Activated naive CD4-positive, alpha-beta T cell treated with anti-CD3 and anti-CD28 coated beads, Interleukin-2, amount 50 U/mL, for 72 hours (primary cell): ENCODE measurements at places on chromosomes 2 and 18. TPM values are rescaled to one million over a fixed set of nuclear protein-coding genes. Genes with fewer than 3 reads are reported as not detected.

GALR1 gene
- not detected for total RNA-seq

SCG2 gene
- total RNA-seq: not detected

CELF4 gene
- not detected for total RNA-seq

DNA sequence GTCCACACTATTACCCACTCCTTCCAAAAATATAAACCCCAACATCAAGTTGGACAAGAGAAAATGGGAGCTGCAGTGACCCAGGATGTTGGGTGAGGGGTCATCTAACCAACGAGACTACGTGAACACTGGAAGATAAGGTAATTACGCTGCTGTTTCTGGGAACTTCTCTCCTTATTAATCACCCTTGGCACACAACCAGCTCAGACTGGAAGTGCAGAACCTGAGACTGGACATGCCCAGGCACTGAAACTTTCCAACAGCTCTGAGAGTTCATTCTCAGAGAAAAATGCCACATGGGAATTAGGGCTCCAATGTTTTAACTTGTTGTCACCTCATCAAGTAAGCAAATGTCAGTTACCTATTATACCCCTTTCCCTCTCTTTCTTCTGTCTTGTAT is 135.3 kb downstream of the CCDC148 start:
- DNase-seq: no peak

- no peak for DNase-seq
Observed at GRCh38 chr2:238875101-238875470, 27.2 kb downstream of the TWIST2 start.

CIB4 gene
- total RNA-seq: not detected

DNA sequence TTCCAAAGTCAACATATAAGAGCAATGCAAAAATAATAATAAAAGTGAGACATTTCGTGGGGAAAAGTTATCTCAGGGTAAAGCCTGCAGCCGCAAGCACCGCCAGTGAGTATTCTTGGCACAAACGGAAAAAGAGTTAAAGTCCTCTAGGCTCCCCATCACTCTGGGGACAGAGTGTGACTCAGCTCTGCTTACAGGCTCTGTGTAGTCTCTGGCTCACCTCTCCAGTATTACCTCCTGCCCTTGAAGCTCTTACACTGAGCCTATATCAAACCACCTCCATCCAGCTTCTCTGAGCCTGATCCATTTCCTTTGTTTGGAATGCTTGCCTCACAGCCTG is 55.5 kb downstream of the MTHFD2 start:
- no peak for DNase-seq

- DNase-seq: no peak
Observed at GRCh38 chr2:179460181-179460929, 195.7 kb upstream of the SESTD1 start.

GRCh38 chr18:58645398-58645797 is 16.5 kb upstream of the ALPK2 start:
- no peak for DNase-seq

- no peak for DNase-seq
Observed at GRCh38 chr2:1742301-1742680, 2.0 kb downstream of the PXDN start.

- DNase-seq: peak; percentile 55
Observed at GRCh38 chr2:27303093-27304025, 4.9 kb downstream of the UCN start.

- DNase-seq: no peak
Observed at GRCh38 chr2:165699946-165700345, 94.1 kb downstream of the GALNT3 start.

- no peak for DNase-seq
Observed at GRCh38 chr2:70645733-70646419, 92.2 kb upstream of the TGFA start.

GRCh38 chr2:119760237-119760955 is 674 bp downstream of the PTPN4 start:
- DNase-seq: no peak

GRCh38 chr2:192000196-192000980 is 153.5 kb upstream of the CAVIN2 start:
- DNase-seq: no peak

GRCh38 chr2:37300578-37300977 is 24.1 kb downstream of the PRKD3 start:
- no peak for DNase-seq

- DNase-seq: no peak
Observed at GRCh38 chr2:158948964-158949699, 19.3 kb upstream of the TANC1 start.

DNA sequence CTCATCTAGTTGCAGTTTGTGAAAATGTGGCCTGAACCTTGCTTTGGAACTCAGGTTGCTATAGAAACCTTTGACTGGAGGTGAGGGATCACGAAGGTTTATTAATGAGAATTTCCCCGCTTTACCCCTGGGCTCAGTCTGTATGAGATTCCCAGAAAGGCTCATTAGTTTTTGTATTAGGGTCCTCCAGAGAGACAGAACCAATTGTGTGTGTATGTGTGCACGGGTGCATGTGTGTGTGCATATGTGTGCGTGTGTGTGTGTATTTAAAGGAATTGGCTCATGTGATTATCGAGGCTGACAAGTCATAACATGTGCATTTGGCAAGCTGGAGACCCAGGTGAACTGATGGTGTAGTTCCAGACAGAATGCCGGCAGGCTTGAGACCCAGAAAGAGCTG is 113.8 kb upstream of the DLX2 start:
- DNase-seq: no peak

DNA sequence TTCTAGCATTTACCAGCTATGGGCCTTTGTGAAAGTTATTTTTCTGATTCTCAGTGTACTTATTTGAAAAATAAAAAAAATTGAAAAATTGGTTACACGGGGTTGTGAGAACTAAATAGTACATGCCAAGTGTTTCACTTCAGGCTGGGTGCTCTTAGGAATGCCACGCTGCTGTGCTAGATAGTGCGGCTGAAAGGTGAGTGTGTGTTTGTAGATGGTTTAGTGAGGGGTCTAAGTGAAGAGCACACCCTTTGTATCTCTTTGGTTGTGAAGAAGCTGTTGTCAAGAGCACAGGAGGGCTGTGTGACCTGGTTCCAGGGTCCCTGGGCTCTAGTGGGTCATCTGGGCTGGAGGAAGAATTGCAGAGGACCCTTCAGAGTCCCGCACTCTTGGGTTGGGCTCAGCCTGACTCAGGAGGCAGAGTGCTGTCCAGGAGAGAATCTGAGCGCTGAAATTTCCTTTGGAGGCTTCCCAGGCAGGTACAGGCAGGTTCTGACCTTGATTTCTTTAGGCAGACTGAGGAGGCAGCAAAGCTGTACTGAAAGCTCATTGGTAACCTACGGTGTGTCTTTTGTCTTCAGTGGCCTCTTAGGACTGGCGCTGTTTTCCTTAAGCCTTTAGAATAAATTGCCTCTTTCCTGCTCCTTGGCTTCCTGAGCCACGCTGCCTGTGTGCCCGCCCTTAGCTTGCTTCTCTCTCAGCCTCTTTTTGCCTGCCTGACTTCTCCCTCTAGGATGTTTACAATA is 44.4 kb downstream of the MAP4K4 start:
- no peak for DNase-seq

SAG gene
- total RNA-seq: not detected

ALKAL2 gene
- total RNA-seq: not detected

DNA sequence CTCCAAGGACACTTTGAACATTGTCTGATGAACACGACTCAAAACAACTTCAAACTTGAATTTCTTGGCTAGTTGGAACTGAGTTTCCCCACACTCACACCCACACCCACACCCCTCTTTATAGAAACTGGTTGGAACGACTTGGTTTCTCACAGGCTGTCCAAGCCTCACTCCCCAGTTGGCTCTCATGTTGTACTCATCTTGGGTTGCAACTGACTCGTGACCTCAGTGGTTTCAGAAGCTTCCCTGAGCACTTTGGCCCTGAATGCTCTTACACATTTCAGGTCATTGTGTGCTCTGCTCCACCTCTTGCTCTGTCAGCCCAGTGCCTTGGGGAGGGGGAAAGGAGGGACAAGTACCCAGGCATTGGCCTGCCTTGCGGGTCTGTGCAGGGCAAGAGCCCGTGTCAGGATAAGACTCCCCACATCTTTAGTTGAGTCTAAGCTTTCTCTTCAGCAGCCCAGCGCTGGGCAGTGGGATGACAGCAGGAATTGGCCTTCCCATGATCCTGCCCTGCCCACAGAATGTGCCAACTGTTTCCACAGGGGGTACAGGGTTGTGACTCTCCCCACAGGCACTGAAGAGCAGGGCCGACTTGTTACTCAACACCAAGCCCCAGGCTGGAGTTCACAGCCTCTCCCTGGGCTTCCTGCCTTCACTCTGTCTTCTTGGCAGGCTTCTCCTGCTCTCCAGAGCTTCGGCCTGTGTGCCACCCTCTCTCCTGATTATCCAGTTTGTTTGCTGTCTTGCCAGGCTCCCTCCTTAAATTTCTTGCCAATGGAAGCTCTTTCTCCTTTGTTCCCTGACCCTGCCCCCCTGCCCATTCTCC is 104.6 kb downstream of the RTN4 start:
- peak; percentile 29 for DNase-seq

- no peak for DNase-seq
Observed at GRCh38 chr2:241559323-241560161, 997 bp downstream of the BOK start.

DNA sequence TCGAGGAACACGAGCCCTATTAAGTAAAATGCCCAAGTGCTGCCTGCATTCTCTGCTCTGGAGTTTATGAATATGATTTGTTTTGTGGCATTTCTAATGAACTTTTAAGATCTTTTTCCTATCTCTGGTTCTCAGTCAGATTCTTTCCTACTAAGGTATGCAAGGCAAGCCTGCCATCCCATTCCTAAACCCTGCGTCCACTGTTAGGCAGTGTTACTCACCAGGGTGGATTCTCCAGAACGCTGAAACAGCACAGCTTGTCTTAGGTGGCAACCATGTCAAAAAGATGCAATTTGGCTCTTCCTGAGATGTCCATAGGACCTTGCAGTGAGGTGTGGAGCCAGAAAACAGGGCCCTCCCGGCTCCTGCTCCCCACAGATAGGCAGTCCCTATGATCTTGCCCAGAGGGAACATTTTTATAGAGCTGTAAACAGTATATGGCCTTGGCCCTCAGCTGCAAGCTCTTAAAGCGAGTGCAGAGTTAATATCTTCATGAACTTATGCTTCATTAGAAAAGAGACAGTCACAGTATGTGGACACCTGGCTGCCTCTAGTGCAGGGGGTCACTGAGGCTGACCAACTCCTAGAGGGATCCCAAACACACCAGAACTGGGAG is 84.4 kb downstream of the TPGS2 start:
- no peak for DNase-seq

- DNase-seq: no peak
Observed at GRCh38 chr18:63511285-63511684, 30.9 kb upstream of the SERPINB12 start.
